B cell (primary cell): ENCODE measurements at places on chromosomes 16 and 17. TPM values are rescaled to one million over a fixed set of nuclear protein-coding genes. Genes with fewer than 3 reads are reported as not detected.

The OR3A2 gene
- total RNA-seq, result 1.3 and 1.9 TPM in 2 replicates

The RRAD gene
- 0.64 and 0.80 TPM in 2 replicates for total RNA-seq

The ADCY7 gene
- 205 and 207 TPM in 2 replicates for total RNA-seq

The KIFC3 gene
- total RNA-seq, result 0.67 and 0.78 TPM in 2 replicates

The ZSCAN10 gene
- not detected in 2 replicates for total RNA-seq

The MT1H gene
- not detected in 2 replicates for total RNA-seq

The NECAB2 gene
- total RNA-seq, result not detected in 2 replicates

The MYH2 gene
- not detected in 2 replicates for total RNA-seq

The CTRL gene
- total RNA-seq, result 5.8 and 8.1 TPM in 2 replicates

The LGALS9B gene
- total RNA-seq, result not detected in 2 replicates

The RTN4RL1 gene
- 0.07 and 0.10 TPM in 2 replicates for total RNA-seq

The VMO1 gene
- not detected in 2 replicates for total RNA-seq

The ALOX15B gene
- total RNA-seq, result not detected in 2 replicates

The ABCC12 gene
- not detected in 2 replicates for total RNA-seq

The CARD14 gene
- total RNA-seq, result not detected in 2 replicates

The KCNJ12 gene
- not detected in 2 replicates for total RNA-seq

The SLFN11 gene
- total RNA-seq, result 48.1 and 52.2 TPM in 2 replicates

The SPIRE2 gene
- 2.0 and 2.7 TPM in 2 replicates for total RNA-seq

The GAS7 gene
- 13.6 and 15.6 TPM in 2 replicates for total RNA-seq

The CD19 gene
- 303 and 306 TPM in 2 replicates for total RNA-seq

The SPEM1 gene
- total RNA-seq, result not detected in 2 replicates

The MEOX1 gene
- total RNA-seq, result not detected in 2 replicates

The MEIOC gene
- total RNA-seq, result 0.12 and 0.29 TPM in 2 replicates

The AXIN2 gene
- 0.70 and 1.2 TPM in 2 replicates for total RNA-seq

The RAB37 gene
- 76.0 and 76.8 TPM in 2 replicates for total RNA-seq

The RABEP1 gene
- total RNA-seq, result 86.1 and 91.1 TPM in 2 replicates

The MMP2 gene
- total RNA-seq, result not detected in 2 replicates

The GRAP gene
- 59.8 and 73.8 TPM in 2 replicates for total RNA-seq

The CIAPIN1 gene
- total RNA-seq, result 38.1 and 45.7 TPM in 2 replicates

The KRTAP2-2 gene
- not detected in 2 replicates for total RNA-seq

The FBXO39 gene
- 0.70 TPM in 1 of 2 replicates, not detected in the other for total RNA-seq

The ADAM11 gene
- 0.34 and 0.39 TPM in 2 replicates for total RNA-seq

The CIITA gene
- 719 and 738 TPM in 2 replicates for total RNA-seq

The EXOC7 gene
- total RNA-seq, result 191 and 194 TPM in 2 replicates

The CDH5 gene
- total RNA-seq, result not detected in 2 replicates

The C16orf82 gene
- total RNA-seq, result not detected in 2 replicates

The NPIPB5 gene
- 810 and 887 TPM in 2 replicates for total RNA-seq

The TPSG1 gene
- total RNA-seq, result not detected in 2 replicates

The KRTAP4-1 gene
- not detected in 2 replicates for total RNA-seq

The LRRC75A gene
- total RNA-seq, result 2.5 and 3.4 TPM in 2 replicates

The CCDC200 gene
- 0.74 TPM in 1 of 2 replicates, not detected in the other for total RNA-seq

The PKD1 gene
- 103 and 116 TPM in 2 replicates for total RNA-seq

The GRB7 gene
- total RNA-seq, result 0.78 and 0.84 TPM in 2 replicates

The VPS35L gene
- total RNA-seq, result 62.1 and 63.6 TPM in 2 replicates

The TP53TG3C gene
- not detected in 2 replicates for total RNA-seq

The ALOXE3 gene
- not detected in 2 replicates for total RNA-seq

The FAHD1 gene
- 11.0 and 13.3 TPM in 2 replicates for total RNA-seq

The ZG16 gene
- total RNA-seq, result not detected in 2 replicates

The PRR35 gene
- not detected in 2 replicates for total RNA-seq

The ADAP2 gene
- 11.6 and 14.6 TPM in 2 replicates for total RNA-seq
